Mesenchymal stem cell (in vitro differentiated cells and primary cell): ENCODE measurements at places on chromosomes 5 and 9.

- peak; percentile 4 for DNase-seq
Observed at GRCh38 chr5:124132843-124133242, 613.6 kb downstream of the ZNF608 start.

DNA sequence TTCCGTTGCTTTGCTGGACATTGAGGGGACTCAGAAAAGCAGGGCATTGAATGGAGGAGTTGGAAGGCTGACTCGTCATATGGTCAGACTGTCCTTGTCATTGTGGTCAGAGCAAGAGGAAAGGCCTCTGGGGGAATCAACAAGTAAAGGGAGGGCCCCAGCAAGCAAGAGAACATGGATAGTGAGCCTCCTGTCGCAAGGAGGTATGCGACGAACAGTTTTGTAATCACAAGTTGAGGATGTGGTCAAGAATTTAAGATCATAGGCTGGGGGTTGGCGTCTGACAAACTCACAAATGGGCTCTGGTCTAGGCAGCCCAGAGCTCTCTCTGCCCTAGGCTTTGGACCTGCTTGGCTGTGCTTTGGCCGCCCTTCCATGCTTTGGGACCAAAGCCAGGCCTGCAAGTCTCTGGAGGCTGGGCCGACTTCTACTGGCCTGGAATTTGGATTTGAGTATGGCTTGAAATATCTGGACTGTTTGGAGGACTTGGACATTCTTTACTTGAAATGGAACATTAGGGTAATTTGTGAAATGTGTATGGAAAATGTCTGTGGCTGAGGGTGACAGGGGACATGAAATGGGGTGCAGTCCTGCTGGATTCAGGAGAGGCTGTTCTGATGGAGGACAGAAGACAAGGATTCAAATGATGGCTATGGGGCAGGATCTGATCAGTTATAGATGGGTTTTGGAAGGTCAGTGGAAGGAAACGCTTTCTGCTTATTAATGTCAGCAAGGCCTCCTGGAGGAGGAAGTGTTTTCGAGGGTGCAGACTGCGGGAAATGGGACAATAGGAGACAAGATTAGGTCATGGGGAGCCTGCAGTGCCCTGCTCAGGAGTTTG, 19.2 kb upstream of the NDST1 start:
- DNase-seq: peak; percentile 87

DNA sequence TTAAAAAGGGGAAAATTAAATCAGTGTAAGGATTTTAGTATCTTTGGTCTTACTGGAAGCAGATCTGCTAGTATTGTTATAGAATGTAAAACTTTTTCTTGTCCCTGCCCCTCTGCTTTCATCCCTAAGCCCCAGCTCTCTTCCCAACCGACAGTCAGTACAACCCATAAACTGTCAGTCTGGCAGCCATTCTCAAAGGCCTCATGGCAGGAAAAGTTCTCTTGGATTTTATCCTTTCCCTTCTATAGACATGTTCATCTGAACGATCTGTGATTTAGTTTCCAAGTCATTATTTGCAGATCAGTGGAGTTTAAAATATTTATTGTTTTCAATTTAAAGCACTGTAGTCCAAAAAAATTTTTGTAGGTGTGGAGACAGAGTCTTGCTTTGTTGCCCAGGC, 39.2 kb downstream of the ARRDC3 start:
- no peak for DNase-seq

GRCh38 chr9:135819905-135820304, 87.4 kb downstream of the CAMSAP1 start:
- DNase-seq: no peak

- DNase-seq: no peak
Observed at GRCh38 chr9:121067640-121068039, 7.1 kb upstream of the CNTRL start.

- DNase-seq: no peak
Observed at GRCh38 chr5:98880151-98880550, 48.7 kb downstream of the CHD1 start.
